ENCODE measurements at places on chromosomes 3 and 15.

DNA sequence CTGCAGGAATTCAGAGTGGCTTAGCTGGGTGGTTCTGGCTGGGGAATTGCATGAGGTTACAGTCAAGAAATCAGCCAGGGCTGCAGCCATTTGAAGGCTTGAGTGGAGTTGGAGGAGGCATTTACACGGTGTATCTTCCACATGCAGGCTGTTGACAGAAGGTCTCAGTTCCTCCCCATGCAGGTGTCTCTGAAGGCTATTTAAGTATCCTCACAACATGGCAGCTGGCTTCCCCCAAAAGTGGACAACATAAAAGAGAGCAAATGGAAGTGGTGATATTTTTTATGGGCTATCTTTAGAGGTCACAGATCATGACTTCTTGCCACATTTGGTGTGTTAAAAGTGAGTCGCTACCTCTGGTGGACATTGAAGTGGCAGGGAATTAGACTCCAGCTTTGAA is 60.1 kb upstream of the SPRED1 start:
- no peak for DNase-seq

- no peak for DNase-seq
Measured at GRCh38 chr3:53263907-53264306, 8.1 kb upstream of the TKT start.

DNA sequence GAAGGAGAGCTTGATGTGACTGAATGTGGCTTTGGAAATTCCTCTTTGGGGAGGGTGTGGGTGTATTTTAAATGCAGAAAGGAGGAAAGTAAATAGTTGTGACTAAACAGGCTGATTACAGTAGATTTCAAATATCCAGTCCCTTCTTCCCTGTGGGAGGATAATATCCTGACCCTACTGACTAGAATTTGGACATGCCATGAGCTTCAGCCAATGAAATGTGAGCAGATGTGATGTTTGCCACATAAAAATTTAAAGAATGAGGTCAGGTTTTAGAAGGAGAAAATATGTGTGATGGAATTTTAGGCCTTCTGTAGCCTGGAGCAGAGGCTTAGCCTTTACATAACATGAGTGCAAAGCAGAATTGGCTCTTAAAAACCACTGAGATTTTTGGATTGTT is 1218.9 kb downstream of the ROBO2 start:
- DNase-seq, result no peak

DNA sequence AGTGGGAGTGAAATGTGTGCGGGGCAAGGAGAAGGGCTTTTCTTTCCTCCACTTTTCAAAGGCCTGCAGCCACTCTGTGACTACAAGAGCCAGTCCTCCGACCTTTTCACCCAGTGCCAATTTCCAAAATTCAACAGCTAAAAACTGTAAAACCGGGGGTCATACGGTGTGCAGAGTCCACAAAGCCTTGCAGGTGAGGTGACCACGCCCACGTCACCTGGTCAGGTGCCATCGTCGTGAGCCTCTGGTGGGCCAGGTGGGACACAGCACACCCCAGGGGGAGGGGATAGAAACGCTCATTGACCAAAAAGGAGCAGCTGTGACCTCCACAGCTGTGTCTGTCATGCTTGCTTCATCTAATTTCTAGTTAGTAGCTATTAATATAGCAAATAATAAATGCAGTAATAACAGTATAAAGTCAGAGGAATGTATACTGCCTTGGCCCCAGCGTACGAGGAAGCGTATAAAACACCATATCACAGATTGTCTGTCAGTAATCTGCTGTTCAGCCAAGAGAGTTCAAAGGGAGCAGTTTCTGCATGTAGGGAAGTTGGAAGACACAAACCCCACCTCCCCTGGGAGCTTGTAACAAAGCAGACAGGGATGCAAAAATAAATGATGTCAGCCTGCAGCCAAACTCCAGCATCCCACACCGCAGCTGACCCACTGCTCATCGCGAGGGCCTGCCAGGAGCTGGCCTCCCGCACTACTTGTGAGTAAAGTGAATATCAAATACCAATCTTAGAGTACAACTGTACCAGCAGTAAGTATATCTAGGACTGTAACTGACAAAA is 86.7 kb downstream of the VGLL4 start:
- DNase-seq, result no peak

GRCh38 chr3:15038306-15038705 is 26.8 kb downstream of the MRPS25 start:
- no peak for DNase-seq

DNA sequence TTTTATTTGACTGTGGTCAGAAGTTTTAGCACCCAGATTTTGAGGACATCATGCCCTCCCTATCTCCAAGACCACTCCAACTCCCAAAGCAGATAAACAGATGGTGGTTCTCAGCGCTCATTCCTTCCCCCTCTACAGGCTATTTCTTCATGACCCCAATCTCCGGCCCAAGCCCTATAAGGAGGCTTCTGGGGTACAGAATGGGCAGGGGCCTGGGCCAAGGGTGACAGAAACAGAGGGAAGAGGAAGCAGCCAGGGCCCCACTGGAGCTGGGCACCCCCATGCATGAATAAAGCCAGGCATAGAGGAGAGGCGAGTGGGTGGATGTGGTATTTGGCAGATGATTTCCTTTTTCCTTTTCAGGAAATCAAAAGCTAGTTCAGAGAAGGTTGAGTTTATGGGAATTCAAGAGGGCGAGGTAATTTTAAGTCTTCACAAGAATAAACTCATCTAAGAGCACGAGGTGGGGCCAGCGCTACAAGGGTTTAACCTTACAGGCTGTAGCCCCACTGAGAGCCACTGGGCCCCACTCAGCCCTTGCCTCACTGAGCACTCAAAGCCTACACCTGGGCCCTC is 104.8 kb upstream of the HERC1 start:
- DNase-seq, result no peak

Data from activated T-helper 9 cell treated with anti-CD3 and anti-CD28 coated beads, Interleukin-2, amount 50 U/mL, for 16 hours (primary cell).